Bronchial smooth muscle cell (primary cell): ENCODE measurements at places on chromosomes 3 and 15. TPM values are rescaled to one million over a fixed set of nuclear protein-coding genes. Genes with fewer than 3 reads are reported as not detected.

The ZPLD1 gene
- under 0.01 TPM in 2 replicates for total RNA-seq

The CPEB1 gene
- total RNA-seq: 21.4 and 26.9 TPM in 2 replicates

The ADAMTSL3 gene
- 0.09 and 0.32 TPM in 2 replicates for total RNA-seq

The PTX3 gene
- total RNA-seq: 89.6 and 107 TPM in 2 replicates

The SI gene
- not detected in 2 replicates for total RNA-seq

The ACVR2B gene
- total RNA-seq: 0.95 and 1.7 TPM in 2 replicates

The ICE2 gene
- total RNA-seq: 22.9 and 33.7 TPM in 2 replicates

The TUSC7 gene
- total RNA-seq: under 0.01 TPM in 1 of 2 replicates, not detected in the other

The SLC51B gene
- total RNA-seq: 1.0 and 1.9 TPM in 2 replicates

The ST3GAL6 gene
- total RNA-seq: 1.3 TPM in 2 replicates

The SLTM gene
- 58.8 and 61.2 TPM in 2 replicates for total RNA-seq

The NR2E3 gene
- total RNA-seq: 0.09 and 0.47 TPM in 2 replicates

The GOLGA8N gene
- 4.3 and 4.5 TPM in 2 replicates for total RNA-seq

The NGRN gene
- 42.9 and 48.2 TPM in 2 replicates for total RNA-seq

The FEZF2 gene
- total RNA-seq: not detected in 2 replicates

The CHDH gene
- total RNA-seq: 0.09 and 0.16 TPM in 2 replicates

The PPARG gene
- total RNA-seq: 22.4 and 25.3 TPM in 2 replicates

The C2CD4A gene
- not detected in 2 replicates for total RNA-seq

The KNL1 gene
- total RNA-seq: 0.52 and 1.7 TPM in 2 replicates

The NMNAT3 gene
- 0.32 and 0.60 TPM in 2 replicates for total RNA-seq

The LMLN gene
- 8.8 and 9.5 TPM in 2 replicates for total RNA-seq

The SOX14 gene
- not detected in 2 replicates for total RNA-seq

The HCLS1 gene
- 0.63 TPM in 1 of 2 replicates, not detected in the other for total RNA-seq

The PRKCI gene
- 52.5 and 167 TPM in 2 replicates for total RNA-seq

The NRROS gene
- 0.34 and 0.63 TPM in 2 replicates for total RNA-seq

The RAB43 gene
- total RNA-seq: 8.1 and 12.8 TPM in 2 replicates

The NMB gene
- 1.3 and 2.4 TPM in 2 replicates for total RNA-seq

The ZNF717 gene
- 19.7 and 21.3 TPM in 2 replicates for total RNA-seq

The C3orf85 gene
- total RNA-seq: not detected in 2 replicates

The TPRG1 gene
- total RNA-seq: 0.32 and 0.34 TPM in 2 replicates

The PEX11A gene
- 8.5 and 10.8 TPM in 2 replicates for total RNA-seq
